ENCODE measurements at places on chromosomes 12 and 14. TPM values are rescaled to one million over a fixed set of nuclear protein-coding genes. Genes with fewer than 3 reads are reported as not detected.

Gene SYNE2
- total RNA-seq = 18.6 TPM

Gene KRT84
- not detected for total RNA-seq

Gene TAS2R20
- 3.9 TPM for total RNA-seq

Gene MYF5
- not detected for total RNA-seq

Gene RNASE7
- total RNA-seq = not detected

Gene COX8C
- not detected for total RNA-seq

Gene PPFIA2
- total RNA-seq = 0.28 TPM

Gene ANKS1B
- total RNA-seq = 0.18 TPM

Gene KLRC4
- not detected for total RNA-seq

Gene PNP
- 68.8 TPM for total RNA-seq

GRCh38 chr12:54415221-54415929 is 3.7 kb downstream of the ITGA5 start:
- no peaks in the 10 kb centered on the region for H3K27me3 ChIP-seq
- H3K4me1 ChIP-seq = peaks cover 40% of the 10 kb centered on the region
- no peak overlapping the region for H3K27ac ChIP-seq
- no peak overlapping the region for H3K4me3 ChIP-seq
- DNase-seq = no peak

DNA sequence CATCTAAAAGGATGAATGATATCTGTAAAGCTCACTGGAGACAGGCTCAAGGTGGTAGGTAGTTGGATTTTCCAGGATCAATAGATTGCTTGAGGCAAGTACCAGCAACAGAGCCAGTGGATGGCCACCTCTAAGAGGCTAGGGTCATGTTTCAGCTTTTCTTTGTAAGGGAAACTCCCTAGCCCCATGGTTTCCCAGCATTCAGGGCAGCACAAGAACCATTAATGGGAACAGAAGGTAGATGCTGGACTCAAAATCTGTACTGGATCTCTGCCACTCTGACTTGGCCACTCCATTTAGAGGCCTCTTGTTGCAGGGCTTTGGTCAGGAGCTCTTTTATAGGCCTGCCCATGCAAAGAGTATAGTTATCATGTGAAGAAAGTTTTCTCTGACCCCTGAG is 76.1 kb upstream of the DYRK2 start:
- H3K4me1 ChIP-seq = no peaks in the 10 kb centered on the region
- DNase-seq = no peak

DNA sequence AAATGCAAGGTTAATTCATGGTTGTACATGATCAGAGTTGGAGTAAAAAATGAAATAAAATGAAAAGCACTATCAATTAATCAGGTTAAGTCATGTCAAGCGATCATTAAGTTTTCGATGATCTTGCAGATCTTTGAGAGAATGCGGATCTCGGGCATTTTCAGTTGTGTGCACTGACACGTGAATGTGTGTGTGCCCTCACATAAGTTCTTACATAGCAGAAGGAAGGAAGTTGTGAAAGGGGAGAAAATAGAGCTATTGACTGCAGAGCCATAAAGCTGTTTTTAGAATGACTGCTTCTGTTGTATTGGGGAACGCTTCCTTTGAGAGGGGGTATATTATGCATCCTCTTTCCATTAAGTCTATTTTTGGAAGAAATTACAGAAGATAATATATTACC is 101.3 kb downstream of the HMGA2 start:
- no peaks in the 10 kb centered on the region for H3K27me3 ChIP-seq
- H3K36me3 ChIP-seq = peaks cover 9% of the 10 kb centered on the region
- H3K4me1 ChIP-seq = peaks cover 7% of the 10 kb centered on the region
- no peak overlapping the region for H3K4me3 ChIP-seq
- no peak overlapping the region for H3K27ac ChIP-seq

DNA sequence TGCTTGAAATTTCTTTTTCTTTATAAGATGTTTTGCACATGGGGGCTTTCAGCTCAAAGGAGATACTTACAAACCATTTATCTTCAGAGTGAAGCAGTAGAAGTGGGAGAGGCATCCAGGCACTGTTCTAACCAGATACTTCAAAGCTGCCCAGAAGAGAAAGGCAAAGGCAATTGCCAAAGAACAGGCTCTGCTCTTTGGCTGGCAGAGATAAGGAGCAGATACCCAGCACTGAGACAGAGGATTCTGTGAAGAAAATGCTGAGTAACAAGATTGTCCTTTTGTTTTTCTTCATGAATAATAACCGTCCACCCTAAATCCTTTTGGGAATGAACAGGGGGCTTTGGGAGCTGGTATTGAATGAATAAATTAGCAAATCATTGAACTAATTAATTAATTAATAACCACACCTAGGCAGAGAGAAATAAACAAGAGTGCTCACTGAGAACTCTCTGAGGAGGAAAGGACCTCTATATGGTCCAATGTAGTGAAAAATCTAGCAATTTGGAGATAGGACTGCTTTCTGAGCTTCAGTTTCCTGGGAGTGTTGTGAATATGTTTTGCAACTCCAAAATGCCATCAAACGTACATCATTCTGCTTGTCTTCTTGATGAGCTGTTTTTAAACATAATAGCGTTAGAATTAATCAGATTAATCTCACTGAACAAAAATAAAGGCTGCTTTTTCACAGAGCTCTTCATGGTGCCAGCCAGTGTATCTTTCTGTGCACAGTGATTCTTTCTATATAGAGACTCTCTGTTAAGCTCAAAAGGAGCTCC is 192.8 kb upstream of the AMIGO2 start:
- peaks cover 23% of the 10 kb centered on the region for H3K4me1 ChIP-seq
- H3K27ac ChIP-seq = no peak overlapping the region
- H3K36me3 ChIP-seq = no peaks in the 10 kb centered on the region
- no peak overlapping the region for H3K4me3 ChIP-seq

- H3K27me3 ChIP-seq = peaks cover 7% of the 10 kb centered on the region
- no peak overlapping the region for H3K4me3 ChIP-seq
- H3K4me1 ChIP-seq = no peaks in the 10 kb centered on the region
Observed at GRCh38 chr14:59582161-59582560, 5.5 kb upstream of the CCDC175 start.

DNA sequence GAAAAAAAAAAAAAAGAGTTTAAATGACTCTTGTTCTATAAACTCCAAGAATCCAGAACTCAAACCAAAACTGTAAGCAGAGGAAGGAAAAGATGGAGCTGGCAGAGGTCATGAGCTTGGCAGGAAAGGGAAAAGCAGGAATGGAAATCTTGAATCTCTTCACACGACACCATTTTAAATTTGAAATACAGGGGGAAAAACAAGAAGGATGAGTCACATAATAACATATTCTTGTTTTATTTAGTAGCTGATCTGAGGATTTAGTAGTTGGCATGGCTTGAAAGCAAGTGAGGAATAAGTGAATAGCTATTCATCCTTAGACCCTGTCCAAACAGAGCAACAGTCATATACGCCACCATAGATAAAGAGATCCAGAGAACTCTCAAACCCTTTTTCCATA is 35.0 kb downstream of the EPS8 start:
- H3K4me1 ChIP-seq = peaks cover 18% of the 10 kb centered on the region
- no peak overlapping the region for H3K4me3 ChIP-seq
- H3K36me3 ChIP-seq = no peaks in the 10 kb centered on the region
- H3K27me3 ChIP-seq = no peaks in the 10 kb centered on the region
- peak; percentile 65 for DNase-seq
- no peak overlapping the region for H3K27ac ChIP-seq

- H3K27ac ChIP-seq = no peak overlapping the region
- H3K4me3 ChIP-seq = no peak overlapping the region
Observed at GRCh38 chr12:674272-674781, 11.1 kb upstream of the NINJ2 start.

DNA sequence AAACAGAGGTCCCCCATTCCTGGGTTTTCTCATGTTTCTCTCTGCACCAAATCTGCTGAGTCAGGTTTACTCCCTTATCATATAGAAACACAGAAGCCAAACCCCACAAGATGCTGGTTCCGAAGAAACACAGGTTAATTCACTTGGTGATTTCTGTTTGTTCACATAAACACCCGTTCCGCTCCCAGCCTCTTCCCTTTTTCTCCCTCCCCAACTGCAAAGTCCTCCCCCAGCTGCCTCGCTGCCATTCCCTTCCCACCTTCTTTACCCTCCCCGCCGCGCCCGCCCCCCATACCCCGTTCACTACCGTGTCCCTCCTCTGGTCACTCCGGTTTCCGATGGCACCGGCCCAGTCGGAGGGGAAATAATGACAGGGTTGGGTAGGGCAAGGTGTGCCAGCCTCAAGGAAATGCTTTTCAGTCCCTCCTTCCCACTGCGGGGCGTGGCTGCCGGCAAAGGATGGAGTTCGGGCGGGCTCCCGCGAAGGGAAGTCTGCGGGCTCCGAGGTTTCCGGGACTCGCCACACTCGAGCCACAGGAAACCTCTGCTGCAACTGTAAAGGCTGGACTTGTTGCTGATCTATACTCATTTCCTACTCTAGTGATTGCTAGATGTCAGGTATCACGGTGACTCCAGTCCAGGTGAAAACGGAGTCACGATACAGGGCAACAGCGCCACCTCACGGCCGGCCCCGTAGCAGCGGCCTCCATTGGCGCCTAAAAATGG is at the start of gene STYK1:
Gene STYK1, minus strand, starts transcription at position 394 of the 726 bp plus-strand sequence. CDS start 39,434 bp downstream, outside the sequence.
- no peaks in the 10 kb centered on the region for H3K4me1 ChIP-seq
- H3K36me3 ChIP-seq = no peaks in the 10 kb centered on the region
- H3K27ac ChIP-seq = no peak within 1 kb of the TSS
- H3K4me3 ChIP-seq = peak within 1 kb of the TSS; percentile 73
- peak; percentile 8 for DNase-seq
- peaks cover 10% of the 10 kb centered on the region for H3K27me3 ChIP-seq

GRCh38 chr14:29587761-29588470 is 339.7 kb downstream of the PRKD1 start:
- H3K4me3 ChIP-seq = no peak overlapping the region
- H3K27ac ChIP-seq = no peak overlapping the region
- DNase-seq = no peak
- no peaks in the 10 kb centered on the region for H3K27me3 ChIP-seq
- H3K36me3 ChIP-seq = no peaks in the 10 kb centered on the region

- no peaks in the 10 kb centered on the region for H3K4me1 ChIP-seq
- no peaks in the 10 kb centered on the region for H3K36me3 ChIP-seq
- H3K27me3 ChIP-seq = no peaks in the 10 kb centered on the region
Observed at GRCh38 chr12:33111850-33112249, 215.3 kb upstream of the PKP2 start.

GRCh38 chr12:95104919-95105452 is 31.6 kb upstream of the NR2C1 start:
- H3K27me3 ChIP-seq = no peaks in the 10 kb centered on the region
- no peak overlapping the region for H3K4me3 ChIP-seq
- H3K27ac ChIP-seq = no peak overlapping the region

DNA sequence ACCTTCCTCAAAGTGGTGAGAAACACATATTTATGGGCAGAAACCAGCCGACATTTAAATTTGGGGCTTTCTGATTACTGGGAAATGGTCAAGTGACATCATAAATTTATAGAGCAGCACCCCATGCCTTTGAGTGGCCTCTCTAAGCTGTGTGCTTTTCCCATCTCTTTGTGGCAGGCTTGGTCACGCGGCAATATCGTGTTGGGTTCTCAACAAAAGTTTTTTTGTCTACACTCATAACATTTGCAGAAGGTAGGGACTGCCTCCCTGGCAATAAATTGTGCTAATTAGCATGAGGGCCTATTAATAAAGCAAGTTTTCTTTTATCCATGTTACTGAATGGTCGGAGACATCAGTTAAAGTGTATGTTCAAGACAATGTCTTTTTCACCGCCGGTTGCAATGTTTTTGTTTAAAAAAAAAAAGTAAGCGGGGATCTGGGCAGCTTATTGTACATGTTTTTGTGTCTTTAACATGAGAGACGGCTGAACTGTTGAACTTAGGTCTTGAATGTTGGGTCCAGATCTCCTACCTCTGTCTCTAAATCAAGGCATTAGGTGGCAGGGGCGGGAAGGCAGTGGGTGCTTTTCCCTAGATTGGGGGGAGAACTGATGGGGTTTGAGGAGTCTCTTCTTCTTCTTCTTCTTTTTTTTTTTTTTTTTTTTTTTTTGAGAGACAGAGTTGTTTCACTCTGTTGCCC is 193.3 kb downstream of the PHETA1 start:
- H3K27ac ChIP-seq = no peak overlapping the region
- peaks cover 7% of the 10 kb centered on the region for H3K27me3 ChIP-seq
- H3K36me3 ChIP-seq = no peaks in the 10 kb centered on the region
- H3K4me3 ChIP-seq = no peak overlapping the region

DNA sequence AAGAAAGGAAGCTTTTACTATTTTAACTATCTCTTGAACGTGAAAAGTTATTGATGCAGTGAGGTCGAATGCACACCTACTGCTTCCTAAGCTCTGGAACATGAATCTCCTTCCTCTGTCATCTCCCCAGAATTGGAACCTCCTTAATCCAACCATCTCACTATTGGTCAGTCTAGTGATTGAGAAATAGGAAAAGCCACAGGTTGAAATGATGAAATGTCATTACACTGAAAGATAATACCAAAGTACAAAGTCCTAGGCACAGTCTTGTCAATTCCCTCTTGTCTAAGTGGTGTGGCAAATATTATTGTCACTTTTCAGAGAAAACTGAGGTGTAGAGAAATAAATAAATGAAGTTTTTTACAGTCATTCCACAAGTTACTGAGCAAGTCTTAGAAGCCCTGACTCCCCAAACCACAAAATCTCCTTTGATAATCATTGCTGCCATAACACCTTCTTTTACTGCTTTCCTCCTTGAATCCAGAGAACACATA is 19.5 kb upstream of the HIGD1C start:
- H3K27ac ChIP-seq = no peak overlapping the region
- 0 out of 2 replicates have a peak, but pooled peaks cover 2% of the 10 kb centered on the region for H3K36me3 ChIP-seq
- no peaks in the 10 kb centered on the region for H3K27me3 ChIP-seq
- no peak for DNase-seq

Data from IMR-90 (cell line).